ENCODE measurements at places on chromosomes 1 and 21.

DNA sequence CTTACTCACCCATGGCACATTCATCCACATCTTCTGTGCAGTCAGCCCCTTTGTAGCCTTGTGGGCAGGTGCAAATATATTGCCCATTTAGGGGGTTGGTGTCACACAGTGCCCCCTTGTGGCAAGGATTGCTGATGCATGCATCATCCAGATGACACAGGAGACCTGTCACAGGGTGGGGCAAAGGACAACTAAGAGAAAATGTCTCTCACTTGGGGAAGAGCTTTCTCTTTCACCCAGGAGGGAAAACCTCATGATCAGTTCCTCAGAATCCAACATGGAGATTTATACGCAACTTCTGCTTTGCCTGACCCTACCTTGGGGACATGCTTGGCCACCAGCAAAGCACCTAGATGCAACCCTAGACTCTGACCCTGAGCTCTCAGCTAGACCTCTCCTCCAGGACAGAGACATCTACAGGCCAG lies 71.8 kb upstream of the ADAM30 start:
- peak; percentile 93 for DNase-seq

GRCh38 chr21:43277481-43278351 lies 108.9 kb downstream of the CRYAA start:
- no peak for DNase-seq

DNA sequence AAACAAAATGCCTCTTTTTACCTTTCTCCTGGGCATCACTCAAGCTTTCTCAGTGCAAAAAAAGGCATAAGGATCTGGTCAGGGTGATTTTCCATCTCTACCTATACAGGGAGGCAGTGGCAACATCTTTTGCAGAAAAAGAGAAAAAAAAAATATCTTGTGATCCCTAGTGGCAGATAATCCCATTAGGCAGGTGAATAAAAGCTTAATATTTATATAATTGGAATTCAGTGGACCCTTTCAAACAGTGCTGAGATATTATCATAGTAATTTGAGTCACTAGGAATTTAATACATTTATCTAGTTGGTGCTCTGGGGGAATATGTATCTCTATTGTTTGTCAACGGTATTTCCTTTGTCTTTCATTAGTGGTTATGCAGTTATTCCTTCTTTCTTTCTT lies 29.9 kb upstream of the CXADR start:
- DNase-seq, result no peak

DNA sequence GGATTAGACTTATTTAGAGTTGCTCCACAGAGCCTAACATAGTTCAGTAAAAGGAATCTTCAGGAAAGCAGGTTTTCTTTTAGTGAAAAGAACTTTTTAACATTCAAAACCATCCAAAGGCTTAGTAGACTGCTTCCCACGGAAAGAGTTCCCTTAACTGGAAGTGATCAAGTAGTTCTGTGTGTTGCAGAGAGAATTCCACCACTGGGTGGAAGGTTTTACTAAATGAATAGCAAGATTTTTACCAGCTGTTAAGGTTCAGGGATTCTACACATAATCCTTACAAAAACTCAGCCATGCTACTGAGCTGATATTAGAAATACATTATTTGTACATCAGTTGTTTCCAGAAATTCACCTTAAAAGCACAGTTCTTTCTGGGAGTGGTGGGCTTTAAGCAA lies 119.7 kb downstream of the GDAP2 start:
- no peak for DNase-seq

DNA sequence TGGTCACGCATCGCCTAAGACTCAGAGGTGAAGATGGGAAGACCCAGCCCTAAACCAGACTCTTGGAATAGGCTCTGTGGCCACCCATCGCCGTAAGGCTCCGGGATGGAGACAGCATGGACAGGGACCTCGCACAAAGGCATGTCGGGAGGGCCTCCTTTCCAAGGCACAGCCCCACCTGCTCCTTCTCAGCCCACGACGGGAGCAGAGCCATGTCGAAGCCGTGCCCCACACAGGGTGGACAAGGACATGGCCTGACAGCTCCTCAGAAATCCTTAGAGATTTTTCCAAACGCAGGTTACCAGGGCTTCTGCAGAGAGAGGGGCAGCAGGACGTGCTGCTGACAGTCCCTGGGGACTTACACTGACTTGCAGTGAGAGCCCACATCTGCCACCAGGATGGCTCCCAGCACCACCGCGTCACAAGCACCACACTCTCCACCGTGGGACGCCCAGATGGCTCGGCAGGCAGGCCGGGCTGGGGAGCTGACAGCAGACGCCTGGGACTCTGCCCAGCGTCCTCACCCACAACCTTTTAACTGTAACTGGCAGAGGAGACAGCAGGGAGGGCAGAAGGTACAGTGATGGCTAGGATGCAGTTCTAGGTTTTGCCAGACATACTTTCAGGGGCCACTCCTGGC lies 12.0 kb downstream of the SSU72 start:
- DNase-seq, result no peak

DNA sequence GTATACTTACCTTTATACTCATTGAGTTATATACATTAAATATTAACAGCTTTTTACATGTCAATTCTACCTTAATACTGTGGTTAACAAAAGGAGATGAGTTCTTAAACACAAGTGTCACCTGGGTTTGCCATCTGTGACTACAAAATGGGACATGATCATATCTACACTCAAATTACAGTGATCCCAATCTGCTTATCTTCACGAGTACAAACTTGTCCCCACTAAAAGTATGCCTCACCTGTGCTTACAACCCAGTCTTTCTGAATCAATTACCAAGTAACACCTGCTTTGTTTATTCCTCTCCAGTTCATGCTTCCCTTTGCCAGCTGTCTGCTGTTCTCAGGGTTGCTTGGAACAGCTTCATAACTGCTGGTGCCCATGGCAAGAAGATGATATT lies 8.8 kb downstream of the CD1E start:
- DNase-seq, result no peak

GRCh38 chr1:245926888-245927287 lies 580.2 kb downstream of the SMYD3 start:
- DNase-seq, result no peak

- DNase-seq, result no peak
These were observed 23.3 kb downstream of the NGF start for GRCh38 chr1:115314765-115315164.

DNA sequence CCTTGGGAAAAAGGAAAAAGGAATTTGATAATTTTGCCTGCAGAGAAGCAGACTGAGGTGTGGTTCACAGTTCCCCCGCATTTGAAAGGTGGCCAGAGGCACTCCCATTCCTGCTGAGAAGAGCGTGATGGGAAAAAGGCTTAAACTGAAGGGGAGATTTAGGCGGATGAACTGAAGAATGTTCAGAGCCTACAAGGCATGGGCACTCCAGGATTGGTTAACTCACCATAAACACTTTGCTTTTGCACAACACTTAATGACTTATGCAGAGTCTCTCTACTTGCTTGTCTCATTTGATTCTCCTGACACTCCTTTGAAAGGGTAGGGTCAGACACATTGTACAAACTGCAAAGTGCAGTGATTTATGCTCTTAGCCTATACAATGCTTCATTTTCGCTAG lies 119.6 kb upstream of the RUNX1 start:
- no peak for DNase-seq

GRCh38 chr1:109020693-109021257 lies 21.1 kb downstream of the WDR47 start:
- DNase-seq, result no peak

DNA sequence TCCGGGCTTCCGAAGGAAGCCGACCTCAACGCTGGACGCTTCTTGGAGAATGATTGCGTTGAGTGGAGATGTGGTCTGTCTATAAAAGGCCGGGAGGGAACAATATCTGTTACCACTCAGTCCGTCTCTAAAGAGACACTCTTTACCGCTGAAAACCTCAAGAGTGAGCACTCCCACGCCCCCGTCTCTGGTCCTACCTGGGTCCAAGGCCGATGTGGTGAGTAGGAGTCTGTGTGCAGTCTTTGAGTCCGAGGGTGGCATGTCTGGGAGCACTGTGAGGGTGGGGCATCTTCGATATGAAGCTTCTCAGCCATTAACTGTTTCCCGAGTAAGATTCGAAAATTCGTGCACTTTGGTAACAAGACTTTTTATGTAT lies 576 bp downstream of the ZFP69 start:
- DNase-seq, result peak; percentile 67

- no peak for DNase-seq
These were observed 31.7 kb upstream of the MPC2 start for GRCh38 chr1:167968569-167968968.

- no peak for DNase-seq
These were observed 23.6 kb upstream of the PIGC start for GRCh38 chr1:172467446-172467845.

DNA sequence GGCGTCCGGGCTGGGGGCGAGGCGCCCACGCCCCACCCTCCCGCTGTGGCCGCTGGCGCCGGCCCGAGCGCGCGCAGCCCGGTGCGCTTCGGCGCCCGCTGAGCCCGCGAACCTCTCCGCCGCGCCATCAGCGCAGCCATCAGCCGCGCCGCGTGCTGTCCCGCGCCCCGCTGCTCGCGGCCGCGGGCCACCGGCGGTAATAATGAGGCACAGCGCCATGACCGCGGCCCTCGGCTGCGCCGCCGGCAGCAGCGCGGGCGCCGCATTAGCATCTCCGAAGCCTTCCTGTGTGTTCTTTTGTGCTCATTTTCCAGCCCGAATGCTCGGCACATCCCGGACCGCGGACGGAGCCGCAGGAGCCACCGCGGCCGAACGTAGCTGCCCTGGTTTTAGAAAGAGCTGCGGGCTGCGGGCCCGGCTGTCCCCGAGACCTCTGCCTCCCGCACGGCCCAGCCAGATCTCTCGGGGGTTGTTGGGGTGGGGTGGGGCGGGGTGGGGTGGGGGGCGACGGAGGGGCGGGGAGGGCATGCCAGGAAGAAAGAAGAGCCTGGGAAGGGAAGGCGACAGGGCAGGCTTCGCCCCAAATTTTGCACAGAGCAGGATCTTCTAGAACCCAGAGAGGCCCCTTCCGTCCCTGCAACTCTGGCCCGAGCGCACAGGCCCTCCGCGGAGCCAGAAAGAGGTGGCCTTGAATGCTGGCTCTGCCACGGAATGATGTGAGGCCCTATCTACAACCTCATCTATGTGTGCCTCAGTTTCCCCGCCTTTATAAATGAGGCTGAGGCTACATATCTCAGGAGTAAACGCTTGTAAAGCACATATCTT lies 55.3 kb downstream of the RRAGC start:
- DNase-seq, result no peak

GRCh38 chr21:41529769-41530168 lies 21.8 kb upstream of the TMPRSS2 start:
- DNase-seq, result no peak

DNA sequence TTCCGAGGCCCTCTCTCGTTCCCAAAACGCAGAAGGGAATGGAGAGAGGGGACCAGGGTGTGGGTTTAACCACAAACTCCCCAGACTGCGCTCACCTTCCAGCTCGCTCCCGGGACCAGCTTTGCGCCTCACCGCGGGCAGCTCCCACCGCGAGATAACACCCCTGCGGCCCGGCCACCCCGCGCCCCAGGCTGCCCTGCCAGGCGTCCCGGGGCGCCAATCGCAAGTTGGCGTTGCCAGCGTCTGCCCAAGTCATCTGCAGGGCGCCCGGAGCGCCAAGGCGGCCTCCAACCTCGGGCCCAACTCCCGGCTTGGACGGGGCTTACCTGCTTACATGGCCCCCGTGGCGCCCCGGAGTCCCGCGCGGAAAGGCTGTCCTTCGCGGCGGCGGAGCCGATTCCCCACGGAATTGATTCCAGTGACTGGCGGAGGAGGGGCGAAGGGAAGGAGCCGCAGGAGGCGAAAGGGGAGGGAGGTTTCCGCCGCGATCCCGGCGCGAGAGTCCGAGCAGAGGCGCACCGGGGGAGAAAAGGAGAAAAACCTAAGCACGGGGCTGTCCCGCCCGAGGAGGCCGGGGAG lies 456 bp downstream of the PTPN14 start:
- peak; percentile 69 for DNase-seq

GRCh38 chr1:86933562-86934377 lies 19.3 kb downstream of the HS2ST1 start:
- no peak for DNase-seq

GRCh38 chr1:245378311-245378722 lies 223.5 kb downstream of the KIF26B start:
- peak; percentile 73 for DNase-seq

- DNase-seq, result no peak
These were observed 34.3 kb downstream of the SMG7 start for GRCh38 chr1:183506561-183506960.

GRCh38 chr1:193019442-193020026 lies 39.6 kb downstream of the UCHL5 start:
- DNase-seq, result peak; percentile 69

DNA sequence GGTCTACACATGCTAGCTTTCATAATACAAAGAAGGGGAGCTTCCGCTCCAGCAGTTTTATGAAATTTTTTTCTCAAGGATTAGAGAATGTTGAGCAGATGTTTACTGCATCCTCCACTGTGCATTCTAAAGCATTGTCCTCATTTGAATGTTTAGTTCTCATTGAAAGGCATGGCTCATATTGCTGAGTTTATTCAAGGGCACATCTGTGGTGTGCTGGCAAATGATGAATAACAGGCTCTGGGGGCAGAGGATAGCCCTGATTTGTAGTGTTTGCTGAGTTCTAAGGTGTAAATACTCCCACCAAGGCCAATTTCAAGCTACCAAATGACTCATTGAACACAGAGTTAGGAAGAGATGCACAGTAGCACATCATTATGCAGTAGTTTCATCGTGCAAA lies 303.2 kb upstream of the FAM78B start:
- no peak for DNase-seq

GRCh38 chr1:207869859-207870258 lies 41.1 kb downstream of the CD34 start:
- DNase-seq, result no peak

DNA sequence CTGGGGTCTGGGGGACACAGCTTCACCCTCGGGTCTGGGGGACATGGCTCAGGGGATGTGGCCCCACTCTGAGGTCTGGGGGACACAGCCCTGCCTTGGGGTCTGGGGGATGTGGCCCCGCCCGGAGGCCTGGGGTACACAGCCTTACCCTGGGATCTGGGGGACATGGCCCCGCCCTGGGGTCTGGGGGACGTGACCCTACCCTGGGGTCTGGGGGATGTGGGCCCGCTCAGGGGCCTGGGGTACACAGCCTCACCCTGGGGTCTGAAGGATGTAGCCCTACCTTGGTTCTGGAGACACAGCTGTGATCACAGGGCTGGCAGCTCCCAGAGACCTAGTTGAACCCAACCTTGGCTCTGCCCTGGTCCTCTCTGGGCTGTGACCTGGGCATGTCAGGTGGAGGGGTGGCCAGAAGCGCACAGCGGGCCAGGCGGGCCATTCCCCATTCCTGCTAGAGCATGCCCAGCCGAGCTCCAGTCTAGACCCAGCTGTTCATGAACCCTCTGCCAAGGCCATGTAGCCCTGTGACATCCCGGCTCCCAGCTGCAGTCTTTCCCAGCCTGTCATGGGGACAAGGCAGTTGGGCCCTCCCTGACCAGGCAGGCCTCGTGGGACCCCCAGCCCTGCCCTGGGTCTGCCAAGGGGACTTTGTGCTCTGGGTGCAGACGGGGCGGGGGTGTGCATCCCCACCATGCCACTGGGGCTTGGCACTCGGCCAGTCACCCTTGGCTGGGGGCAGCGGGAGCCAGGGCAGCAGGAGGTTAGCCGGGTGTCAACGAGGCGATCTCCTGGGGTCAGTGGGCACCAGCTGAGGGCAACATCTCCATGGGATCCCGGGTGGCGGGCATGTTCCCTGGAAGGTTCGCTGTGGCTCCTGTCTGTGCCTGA lies 43.9 kb downstream of the WNT9A start:
- DNase-seq, result no peak

GRCh38 chr1:231921646-231922345 lies 295.2 kb downstream of the DISC1 start:
- DNase-seq, result no peak
